ENCODE measurements at places on chromosomes 7 and 10. TPM values are rescaled to one million over a fixed set of nuclear protein-coding genes. Genes with fewer than 3 reads are reported as not detected.
A peak's percentile ranks its signal among the peaks of the same experiment; 100 is the strongest.

GRCh38 chr7:148118371-148118770 lies 472.2 kb upstream of the C7orf33 start:
- H3K27ac ChIP-seq, result no peak overlapping the region
- peaks cover 8% of the 10 kb centered on the region for H3K27me3 ChIP-seq
- H3K36me3 ChIP-seq, result no peaks in the 10 kb centered on the region
- no peak for DNase-seq
- H3K4me3 ChIP-seq, result no peak overlapping the region

AVPI1 gene
- 118 TPM for total RNA-seq

DNA sequence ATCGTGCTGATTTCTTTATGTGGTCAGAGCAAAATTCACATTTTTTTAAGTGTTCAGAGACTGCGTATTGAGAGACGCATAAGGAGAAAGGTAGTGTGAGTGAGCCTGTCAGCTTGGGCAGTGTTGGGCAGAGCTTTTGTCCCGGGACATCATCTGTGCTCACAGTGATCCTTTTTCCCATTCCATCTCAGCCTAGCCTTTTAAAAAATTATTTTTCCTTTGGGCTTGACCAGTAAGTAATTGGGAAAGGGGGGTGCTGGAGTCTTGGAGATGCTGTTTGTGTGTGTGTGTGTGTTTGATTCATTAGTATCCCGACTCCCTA lies 1.5 kb downstream of the NRF1 start:
- peaks cover 46% of the 10 kb centered on the region for H3K4me1 ChIP-seq
- H3K27me3 ChIP-seq, result no peaks in the 10 kb centered on the region
- no peak for DNase-seq
- H3K27ac ChIP-seq, result no peak overlapping the region
- H3K36me3 ChIP-seq, result no peaks in the 10 kb centered on the region
- H3K4me3 ChIP-seq, result peak overlapping the region; percentile 63

GRCh38 chr10:44358080-44358771 lies 26.7 kb downstream of the CXCL12 start:
- no peak overlapping the region for H3K4me3 ChIP-seq
- DNase-seq, result no peak
- H3K4me1 ChIP-seq, result no peaks in the 10 kb centered on the region

GRCh38 chr7:134448356-134449229 lies 10.3 kb downstream of the AKR1B1 start:
- H3K27ac ChIP-seq, result no peak overlapping the region
- no peak for DNase-seq
- H3K4me3 ChIP-seq, result no peak overlapping the region

NOS3 gene
- total RNA-seq, result 10.9 TPM

NDUFB8 gene
- 176 TPM for total RNA-seq

TAS2R5 gene
- total RNA-seq, result 1.1 TPM

DNA sequence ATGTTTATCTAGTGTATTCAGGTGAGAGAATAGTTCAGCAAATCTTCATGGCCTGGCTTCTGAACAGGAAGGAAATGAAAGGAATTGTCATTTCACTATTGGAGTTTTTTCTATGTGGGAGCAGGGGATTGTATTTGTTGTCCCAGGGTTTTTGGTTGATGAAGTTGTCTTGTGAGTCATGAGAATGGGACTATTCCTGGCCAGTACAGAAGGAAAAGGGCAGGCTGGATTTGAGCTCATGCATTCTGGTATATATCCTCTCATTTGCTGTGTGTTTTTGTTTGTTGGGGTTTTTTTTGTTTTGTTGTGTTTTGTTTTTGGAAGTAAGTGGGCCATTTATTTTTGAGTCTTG lies 101.2 kb upstream of the MKLN1 start:
- no peaks in the 10 kb centered on the region for H3K27me3 ChIP-seq
- peak overlapping the region; percentile 44 for H3K27ac ChIP-seq
- H3K4me3 ChIP-seq, result no peak overlapping the region
- DNase-seq, result no peak
- peaks cover 8% of the 10 kb centered on the region for H3K4me1 ChIP-seq

MYH16 gene
- total RNA-seq, result not detected

PTPRN2 gene
- total RNA-seq, result 1.1 TPM

ADRA2A gene
- 4.2 TPM for total RNA-seq

DNA sequence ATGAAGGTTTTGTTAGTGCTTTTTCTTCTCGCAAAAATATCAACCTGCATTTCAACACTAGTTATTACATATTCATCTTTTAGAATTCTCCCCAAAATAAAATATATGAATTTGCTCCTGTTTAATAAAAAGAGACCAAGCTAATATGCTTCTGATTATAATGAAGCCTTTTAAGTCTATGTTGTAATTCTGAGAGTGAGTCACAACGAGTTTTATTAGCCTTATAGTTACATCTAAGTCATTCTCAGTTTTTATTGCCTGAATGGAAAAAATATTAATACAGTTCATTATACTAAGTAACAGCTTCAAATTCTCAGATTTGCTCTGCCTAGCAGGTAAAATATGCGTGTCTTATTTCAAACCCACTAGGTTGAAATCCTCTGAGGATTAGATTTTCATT lies 152.4 kb upstream of the CELF2 start:
- no peaks in the 10 kb centered on the region for H3K36me3 ChIP-seq
- H3K27ac ChIP-seq, result no peak overlapping the region
- no peak for DNase-seq

NRCAM gene
- 3.1 TPM for total RNA-seq

GRCh38 chr10:33900596-33900995 lies 566.1 kb upstream of the NRP1 start:
- H3K27ac ChIP-seq, result peak overlapping the region; percentile 50
- peaks cover 39% of the 10 kb centered on the region for H3K4me1 ChIP-seq
- H3K36me3 ChIP-seq, result no peaks in the 10 kb centered on the region

- no peak for DNase-seq
- H3K27ac ChIP-seq, result no peak overlapping the region
- H3K27me3 ChIP-seq, result no peaks in the 10 kb centered on the region
- H3K4me3 ChIP-seq, result no peak overlapping the region
Measured at GRCh38 chr7:98091061-98091460, 15.6 kb upstream of the LMTK2 start.

DNA sequence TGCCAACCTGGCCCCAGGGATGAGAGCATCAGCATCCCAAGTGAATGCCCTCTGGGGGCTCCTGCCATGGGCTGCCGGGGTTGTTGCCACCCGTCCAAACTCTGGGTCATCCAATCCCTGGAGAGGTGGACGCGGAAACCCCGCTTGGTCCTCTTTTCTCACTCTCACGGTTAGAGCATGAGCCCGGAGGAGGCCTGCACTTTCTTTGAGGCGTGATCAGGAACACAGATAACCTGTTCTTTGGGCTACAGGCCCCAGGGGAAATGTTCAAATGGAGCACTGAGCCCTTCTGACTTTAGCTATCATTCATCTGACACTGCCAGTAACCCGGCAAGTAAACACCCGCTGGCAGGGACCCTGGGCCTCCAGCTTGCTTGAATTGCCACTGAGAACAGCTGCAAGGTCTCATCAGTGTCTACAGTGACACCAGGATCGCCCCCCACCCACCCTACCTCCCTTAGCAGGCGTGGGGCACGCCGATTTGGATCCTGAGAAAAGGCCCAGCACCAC lies 29.4 kb upstream of the SLF2 start:
- peaks cover 15% of the 10 kb centered on the region for H3K27me3 ChIP-seq
- H3K4me1 ChIP-seq, result no peaks in the 10 kb centered on the region
- peak; percentile 44 for DNase-seq
- no peaks in the 10 kb centered on the region for H3K36me3 ChIP-seq

- no peak for DNase-seq
- H3K27me3 ChIP-seq, result no peaks in the 10 kb centered on the region
- H3K4me1 ChIP-seq, result peaks cover 54% of the 10 kb centered on the region
- no peaks in the 10 kb centered on the region for H3K36me3 ChIP-seq
- H3K27ac ChIP-seq, result peak overlapping the region; percentile 68
Measured at GRCh38 chr10:103739039-103739764, 116.2 kb downstream of the SH3PXD2A start.

GRCh38 chr7:37421861-37422500 lies 26.7 kb downstream of the ELMO1 start:
- H3K4me1 ChIP-seq, result peaks cover 29% of the 10 kb centered on the region
- H3K36me3 ChIP-seq, result no peaks in the 10 kb centered on the region
- no peaks in the 10 kb centered on the region for H3K27me3 ChIP-seq
- no peak for DNase-seq

GRCh38 chr10:51080311-51081006 lies 6.2 kb downstream of the PRKG1 start:
- H3K27me3 ChIP-seq, result peaks cover 9% of the 10 kb centered on the region
- no peak for DNase-seq
- no peak overlapping the region for H3K27ac ChIP-seq
- no peaks in the 10 kb centered on the region for H3K4me1 ChIP-seq
- H3K4me3 ChIP-seq, result no peak overlapping the region

GRCh38 chr7:111103678-111104274 lies 12.8 kb downstream of the LRRN3 start:
- H3K4me1 ChIP-seq, result peaks cover 18% of the 10 kb centered on the region
- DNase-seq, result no peak
- H3K27me3 ChIP-seq, result no peaks in the 10 kb centered on the region
- H3K36me3 ChIP-seq, result no peaks in the 10 kb centered on the region
- no peak overlapping the region for H3K27ac ChIP-seq
- no peak overlapping the region for H3K4me3 ChIP-seq
